ENCODE measurements at places on chromosomes 6 and 20.

DNA sequence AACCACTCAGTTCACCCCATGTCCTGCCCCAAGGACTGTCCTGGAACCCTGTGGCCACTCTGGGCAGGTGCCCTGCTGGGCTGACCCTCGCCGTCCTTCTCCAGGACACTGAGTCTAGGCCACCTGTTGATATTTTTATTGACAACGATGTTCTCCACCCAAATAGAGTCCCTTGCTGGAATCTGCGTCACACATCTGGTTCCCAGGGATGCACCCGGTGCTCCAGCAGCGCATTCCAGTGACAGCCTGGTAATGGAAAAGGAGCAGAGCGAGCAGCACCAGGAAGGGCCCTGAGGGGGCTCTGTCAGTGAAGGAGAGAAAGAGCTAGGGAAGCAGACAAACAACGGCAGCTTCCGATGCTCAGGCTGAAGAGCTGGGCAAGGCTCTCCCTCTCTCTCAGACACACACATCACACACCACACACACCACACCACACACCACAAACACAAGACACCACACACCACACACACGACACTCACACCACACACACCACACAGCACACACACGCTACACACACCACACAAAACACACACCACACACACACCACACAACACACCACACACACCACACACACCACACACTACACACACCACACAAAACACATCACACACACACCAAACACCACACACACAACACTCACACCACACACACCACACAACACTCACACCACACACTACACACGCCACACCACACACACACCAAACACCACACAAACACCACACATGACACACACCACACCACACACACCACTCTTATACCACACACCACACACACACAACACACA, 117.9 kb upstream of the THBS2 start:
- DNase-seq, result no peak

GRCh38 chr6:130425537-130425936, 59.7 kb downstream of the TMEM200A start:
- DNase-seq, result no peak

DNA sequence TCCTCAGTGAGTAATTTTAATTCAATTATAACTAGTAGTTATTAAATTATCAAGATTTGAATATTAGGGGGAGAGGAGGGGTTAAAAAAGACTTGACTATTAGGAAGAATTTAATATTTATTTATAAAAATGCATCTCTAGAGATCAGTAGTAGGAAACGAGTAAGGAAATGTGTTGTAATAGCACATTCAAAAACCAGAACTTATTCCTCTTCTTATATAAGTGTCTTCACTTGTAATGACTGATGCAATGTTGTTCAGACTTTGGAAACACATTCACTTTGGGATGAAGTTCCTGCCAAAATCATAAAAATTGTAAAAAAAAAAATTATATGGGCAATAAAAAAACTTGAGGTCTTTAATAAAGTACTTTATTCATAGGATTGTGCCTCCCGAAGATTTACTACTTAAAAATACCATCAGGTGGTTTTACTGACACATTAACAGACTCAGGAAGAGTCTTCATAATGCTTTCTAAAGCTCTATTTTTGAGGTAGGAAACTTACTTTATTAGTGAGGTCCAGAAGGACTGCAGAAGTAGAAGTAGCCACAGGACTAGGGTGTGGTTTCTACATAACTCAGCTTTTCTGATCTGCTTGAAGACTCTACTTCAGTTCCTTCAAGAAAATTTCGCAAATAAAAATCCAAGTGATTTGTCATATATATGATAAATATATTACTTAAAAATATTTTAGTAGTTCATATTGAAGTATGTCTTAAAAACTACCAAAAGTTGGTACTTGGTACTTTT, 59.8 kb downstream of the CCDC170 start:
- no peak for DNase-seq

DNA sequence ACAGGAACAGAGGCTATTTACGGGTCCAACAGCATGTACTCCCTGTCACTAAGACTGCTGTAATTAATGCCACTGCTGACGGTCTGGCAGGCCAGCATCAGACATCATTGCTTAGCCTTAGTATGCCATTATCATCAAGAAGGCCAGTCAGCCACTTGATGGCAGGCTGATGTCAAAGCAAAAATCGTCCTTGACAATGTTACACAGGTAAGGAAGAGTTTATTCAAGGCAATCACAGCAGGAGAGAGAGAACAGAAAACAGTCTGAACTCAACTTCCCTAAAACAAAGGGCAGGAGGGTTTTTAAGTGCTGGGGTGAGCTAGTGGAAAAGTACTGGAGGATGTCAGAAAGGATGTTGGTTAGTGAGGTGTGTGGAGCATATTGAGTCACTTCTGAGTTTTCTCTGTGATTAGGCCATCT, 25.1 kb downstream of the FKBP1C start:
- DNase-seq, result no peak

GRCh38 chr6:33391922-33392594, 435 bp downstream of the KIFC1 start:
- DNase-seq, result peak; percentile 49

DNA sequence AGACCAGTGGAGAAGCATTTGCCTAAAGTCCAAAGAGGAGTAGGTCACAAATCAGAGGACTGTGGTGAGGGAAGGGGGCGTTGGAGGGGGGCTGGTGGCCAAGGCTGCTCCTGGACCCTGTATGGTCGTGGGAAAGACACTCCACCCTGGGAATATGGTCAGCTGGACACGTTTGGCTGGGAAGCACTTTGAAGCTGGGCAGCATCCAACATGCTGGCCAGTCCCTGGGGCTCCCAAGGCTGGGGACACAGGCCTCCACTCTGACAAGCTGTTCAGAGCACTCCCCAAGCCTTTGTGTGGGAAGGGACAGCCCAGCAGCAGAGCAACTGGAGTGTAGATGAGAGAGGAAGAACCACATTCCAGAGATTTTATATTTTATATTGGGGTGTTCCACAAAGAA, 203.2 kb downstream of the ANKRD60 start:
- no peak for DNase-seq

DNA sequence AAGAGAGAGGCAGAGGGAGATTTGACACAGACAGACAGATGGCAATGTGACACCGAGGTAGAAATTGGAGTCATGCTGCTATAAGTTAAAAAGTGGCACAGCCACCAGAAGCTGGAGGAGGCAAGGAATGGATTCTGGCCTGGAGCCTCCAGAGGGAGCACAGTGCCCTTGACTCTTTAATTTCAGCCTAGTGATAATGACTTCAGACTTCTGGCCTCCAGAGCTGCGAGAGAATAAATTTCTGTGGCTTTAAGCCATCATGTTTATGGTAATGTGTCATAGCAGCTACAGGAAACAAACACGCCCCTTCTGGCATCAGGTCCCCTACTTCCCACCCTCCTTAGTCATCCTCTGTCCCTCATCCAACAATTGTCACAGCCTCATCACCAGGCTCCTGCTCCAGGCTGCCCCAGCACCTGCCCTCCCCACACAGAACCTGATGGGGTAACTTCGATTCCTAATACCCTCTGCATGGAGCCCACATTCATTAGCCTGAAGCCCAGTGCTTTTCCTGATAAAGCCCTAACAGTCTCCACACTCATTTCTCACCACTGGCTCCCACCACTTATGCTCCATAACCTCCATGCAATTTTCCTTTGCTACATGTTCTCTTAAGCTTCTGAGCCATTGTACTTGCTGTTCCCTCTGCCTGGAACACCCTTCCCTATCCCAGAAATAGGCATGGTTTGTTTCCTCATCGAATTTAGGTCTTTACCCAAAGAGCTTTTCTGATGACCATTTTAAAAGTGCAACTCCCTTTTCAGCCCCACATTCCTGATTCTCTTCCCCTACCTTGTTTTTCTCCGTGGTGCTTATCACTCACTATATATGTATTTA, 69.7 kb upstream of the TOX2 start:
- DNase-seq, result no peak

- no peak for DNase-seq
Measured at GRCh38 chr20:37700301-37700700, 6.5 kb downstream of the CTNNBL1 start.

DNA sequence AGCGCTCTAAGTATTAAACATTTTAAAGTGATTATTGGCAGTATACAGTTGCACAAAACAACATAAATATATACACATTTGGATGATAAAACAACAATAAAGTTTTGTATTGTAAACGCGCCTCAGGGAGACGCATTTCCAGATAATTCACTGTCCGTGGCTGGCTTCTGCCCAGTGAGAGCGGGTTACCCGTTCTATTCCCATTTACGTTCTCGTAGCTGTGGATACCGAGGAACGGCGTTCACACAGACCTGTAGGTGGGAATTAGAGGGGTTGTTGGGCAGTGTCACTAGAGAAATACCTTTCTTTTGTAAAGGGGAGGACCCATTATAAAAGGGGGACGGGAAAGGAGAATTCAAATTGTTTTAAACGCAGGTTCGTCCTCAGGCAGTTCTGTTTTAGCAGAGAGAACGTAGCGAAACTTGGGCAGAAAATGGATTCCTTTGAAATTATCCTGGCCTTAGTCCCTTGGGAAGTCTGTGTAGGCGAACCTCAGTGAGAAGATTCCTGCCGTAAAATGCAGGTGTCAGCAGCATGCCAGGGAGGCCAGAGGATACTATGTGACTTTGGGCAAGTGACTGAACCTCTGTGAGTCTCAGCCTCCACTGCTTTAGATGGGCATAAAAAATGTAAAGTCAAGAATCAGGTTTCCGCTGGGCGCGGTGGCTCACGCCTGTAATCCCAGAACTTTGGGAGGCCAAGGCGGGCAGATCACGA, 756 bp downstream of the MTG2 start:
- DNase-seq, result no peak

DNA sequence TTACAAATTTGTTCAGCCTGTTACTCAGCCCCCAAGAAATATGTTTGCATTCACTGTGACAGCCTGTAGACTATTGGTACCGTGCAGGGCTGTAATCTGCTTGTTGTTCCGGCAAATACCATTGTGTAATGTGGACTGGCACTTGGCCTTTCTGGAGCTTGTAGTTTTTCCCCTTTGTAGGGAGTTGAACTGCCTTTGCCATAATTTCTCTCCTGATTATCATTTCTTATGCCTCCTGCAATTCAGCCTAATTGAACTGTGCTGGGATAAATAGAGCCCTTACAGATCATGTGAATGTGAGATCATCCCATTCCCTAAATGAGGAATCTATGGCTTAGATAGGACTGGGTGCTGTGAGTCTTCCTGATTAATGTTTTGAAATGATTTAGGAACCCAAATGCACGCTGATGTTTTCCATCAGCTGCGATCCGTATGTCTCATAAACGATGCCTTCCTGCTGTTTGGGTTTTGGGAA, 185.1 kb downstream of the JARID2 start:
- no peak for DNase-seq

DNA sequence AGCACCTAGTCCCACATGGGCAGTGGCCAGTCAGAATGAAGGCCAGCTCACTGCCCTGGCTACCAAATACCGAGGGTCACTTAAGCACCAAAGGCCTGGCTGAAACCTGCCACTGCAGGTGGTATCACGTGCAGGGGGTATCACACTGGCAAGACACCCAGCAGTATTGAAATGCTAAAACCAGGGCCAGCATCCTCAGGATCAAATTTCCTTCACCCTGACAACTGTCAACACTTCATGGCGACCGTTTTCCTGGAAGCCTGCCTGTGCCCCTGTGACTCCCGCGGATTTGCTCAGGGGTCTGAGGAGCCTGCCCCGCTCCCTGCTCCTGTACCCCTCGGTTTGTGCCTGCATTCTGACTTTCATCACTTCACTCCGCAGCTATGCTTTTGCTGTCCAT, 151.1 kb downstream of the TTLL2 start:
- DNase-seq, result no peak

DNA sequence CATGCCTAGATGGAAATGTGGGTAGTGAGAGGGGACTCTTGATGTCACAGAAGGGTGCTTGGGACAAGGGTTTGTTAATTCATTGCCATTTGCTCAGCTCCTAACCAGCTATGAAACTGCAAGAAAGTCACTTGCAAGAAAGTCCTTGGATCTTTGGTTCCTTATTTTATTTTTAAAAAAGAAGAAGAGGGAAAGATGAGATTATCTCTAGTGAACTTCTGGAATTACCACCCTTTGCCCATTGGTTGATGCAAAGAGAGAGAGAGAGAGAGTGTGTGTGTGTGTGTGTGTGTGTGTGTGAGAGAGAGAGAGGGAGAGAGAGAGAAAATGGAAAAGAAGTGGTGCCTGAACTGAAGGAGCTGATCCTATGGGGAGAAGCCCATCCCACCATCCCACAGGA, 4.6 kb upstream of the SFT2D1 start:
- no peak for DNase-seq

DNA sequence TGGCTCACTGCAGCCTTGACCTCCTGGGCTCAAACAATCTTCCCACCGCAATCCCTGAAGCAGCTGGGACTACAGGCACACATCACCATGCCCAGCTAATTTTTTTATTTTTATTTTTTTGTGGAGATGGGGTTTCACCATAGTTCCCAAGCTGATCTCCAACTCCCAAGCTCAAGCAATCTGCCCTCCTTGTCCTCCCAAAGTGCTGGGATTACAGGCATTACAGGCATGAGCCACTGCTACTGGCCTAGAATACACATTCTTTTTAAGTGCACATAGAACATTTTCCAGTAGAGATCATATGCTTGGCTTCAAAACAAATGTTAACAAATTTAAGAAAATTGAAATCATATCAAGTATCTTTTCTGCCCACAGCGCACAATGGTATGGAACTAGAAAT, 176.8 kb upstream of the MARCKS start:
- DNase-seq, result no peak

DNA sequence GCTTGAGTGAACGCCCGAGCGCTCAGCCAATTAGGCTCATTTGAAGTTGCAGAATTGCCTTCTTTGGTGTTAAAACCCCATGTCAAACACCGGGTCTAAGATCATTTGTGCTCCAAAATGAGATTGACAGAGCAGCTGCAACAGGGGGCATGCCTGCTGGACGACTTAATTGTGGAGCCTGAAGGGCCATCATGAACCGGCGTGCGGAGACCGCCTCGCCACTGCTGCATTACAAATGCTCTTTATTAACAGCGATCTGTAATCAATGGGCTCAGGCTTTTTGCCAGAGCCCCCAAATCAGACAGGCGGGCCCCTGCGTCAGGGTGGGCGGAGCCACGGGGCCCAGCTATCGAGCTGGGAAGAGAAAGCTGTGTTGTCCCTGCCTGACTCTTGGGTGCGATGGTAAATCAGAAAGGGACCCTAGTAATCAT, 183.2 kb downstream of the SIM1 start:
- no peak for DNase-seq

DNA sequence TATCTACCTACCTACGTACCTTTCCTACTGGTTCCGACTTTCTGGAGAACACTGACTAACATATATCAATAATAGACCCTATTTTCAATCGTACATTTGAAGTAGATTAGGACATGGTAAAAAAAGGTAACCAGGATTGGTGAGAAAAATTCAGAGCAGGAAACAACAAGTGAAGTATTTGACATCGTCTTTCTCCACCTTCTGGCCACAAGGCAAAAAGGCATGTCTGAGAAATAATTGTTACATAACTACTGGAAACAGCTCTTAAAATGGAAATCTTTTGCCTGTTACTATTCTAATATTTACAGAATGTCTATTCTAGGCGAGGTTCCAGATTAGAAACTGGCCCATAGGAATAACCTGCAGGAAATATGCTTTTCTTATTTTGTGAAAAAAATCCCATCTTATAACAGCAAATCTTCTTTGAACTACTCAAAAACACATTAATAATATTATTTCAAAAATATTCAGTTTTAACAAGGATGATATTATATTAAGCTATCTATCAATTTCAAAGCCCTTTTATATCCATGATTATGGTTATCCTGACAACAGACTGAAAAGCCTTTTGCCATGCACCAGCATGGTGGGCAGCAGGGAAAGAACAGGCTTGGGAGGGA, 80.8 kb downstream of the RCAN2 start:
- DNase-seq, result no peak

- DNase-seq, result no peak
Measured at GRCh38 chr6:124901084-124901483, 61.2 kb upstream of the RNF217 start.

Measured in stimulated activated CD4-positive, alpha-beta T cell treated with anti-CD3 and anti-CD28 coated beads, Interleukin-12 subunit alpha, Interleukin-12 subunit beta, amount 100 ng/mL, for 24 hours (primary cell).